ENCODE measurements at places on chromosomes 12 and 14. TPM values are rescaled to one million over a fixed set of nuclear protein-coding genes. Genes with fewer than 3 reads are reported as not detected.
A peak's percentile ranks its signal among the peaks of the same experiment; 100 is the strongest.

The GUCY2C gene
- not detected for total RNA-seq

The BDKRB2 gene
- not detected for total RNA-seq

The ABCD2 gene
- total RNA-seq, result 0.06 TPM

The UNG gene
- 87.1 TPM for total RNA-seq

DNA sequence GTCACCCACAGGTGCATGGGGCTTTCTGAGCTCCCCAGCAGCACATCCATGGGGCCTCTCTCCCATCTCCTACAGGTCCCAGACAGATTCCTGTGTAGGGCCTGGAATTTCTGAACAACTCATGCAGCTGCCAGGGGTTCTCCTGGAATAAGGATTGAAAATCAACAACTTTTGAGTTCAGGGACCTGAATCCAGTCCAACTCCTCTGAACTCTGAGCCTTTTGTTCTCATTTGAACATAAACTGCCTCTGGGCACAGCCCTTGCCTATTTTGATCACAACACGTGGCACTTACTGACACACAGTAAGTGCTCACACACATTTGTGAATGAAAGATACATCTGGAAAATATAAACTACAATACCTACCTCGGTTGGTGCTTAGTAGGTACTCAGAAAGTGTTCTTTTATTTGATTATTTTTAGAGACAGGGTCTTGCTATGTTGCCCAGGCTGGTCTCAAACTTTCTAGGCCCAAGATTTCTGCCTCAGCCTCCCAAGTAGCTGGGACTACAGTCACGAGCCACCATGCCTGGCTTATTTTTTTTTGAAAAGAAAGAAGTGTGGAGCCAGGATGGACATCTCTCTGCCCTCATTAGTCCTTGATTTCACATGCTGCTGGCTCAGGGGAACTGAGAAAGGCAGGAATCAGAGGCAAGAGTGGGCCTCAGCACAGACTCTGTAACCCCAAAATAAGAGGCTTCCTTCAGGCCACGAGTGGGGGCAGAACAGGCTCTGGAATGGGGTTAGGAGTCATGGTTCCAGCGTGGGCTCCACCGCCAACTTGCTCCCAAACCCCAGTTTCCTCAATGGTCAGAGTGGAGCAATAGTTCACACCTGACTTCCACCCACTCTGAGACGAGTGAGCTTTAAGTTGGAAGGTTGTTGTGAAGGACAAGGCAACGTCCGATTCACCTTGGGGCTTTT, 27.0 kb downstream of the SYNE3 start:
- peak; percentile 35 for DNase-seq

DNA sequence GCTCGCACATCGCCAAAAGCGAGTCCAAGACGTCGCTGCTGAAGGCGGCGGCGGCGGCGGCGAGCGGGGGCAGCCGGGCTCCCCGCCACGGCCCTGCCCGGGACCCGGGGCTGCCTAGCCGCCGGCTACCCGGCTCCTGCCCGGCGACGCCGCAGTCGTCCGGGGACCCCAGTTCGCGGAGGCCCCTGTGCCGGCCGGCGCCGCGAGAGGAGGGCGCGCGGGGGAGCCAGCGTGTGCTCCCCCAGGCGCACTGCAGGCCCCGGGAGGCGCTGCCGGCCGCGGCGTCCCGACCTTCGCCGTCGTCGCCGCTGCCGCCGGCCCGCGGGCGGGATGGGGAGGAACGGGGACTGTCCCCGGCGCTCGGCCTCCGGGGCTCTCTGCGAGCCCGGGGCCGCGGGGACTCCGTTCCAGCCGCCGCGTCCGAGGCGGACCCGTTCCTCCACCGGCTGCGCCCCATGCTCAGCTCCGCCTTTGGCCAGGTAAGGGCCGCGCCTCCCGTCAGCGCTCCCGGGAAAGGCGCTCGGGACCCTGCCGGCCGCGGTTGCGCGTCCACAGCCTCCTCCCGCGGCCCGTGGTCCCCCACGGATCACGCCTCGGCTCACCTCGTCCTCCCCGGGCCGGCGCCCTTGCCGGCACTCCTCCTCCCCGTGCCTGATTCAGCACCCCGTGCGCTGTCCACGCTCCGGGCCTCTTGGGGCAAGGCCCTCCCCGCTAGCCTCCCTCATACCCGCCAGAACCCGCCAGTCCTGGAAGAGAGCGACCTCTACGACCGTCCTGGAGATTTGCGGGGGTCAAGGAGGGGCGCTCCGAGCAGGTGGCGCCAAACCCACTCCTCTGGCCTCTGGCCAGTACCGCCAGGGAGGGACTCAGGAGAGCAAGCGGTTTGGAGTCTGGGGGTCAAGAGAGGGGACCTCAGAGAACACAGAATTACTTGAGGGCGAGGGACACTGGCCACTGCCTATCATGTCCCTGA, 721 bp downstream of the CABP1 start:
- DNase-seq, result no peak

- DNase-seq, result no peak
These were observed 28.4 kb downstream of the AREL1 start for GRCh38 chr14:74684434-74684833.

DNA sequence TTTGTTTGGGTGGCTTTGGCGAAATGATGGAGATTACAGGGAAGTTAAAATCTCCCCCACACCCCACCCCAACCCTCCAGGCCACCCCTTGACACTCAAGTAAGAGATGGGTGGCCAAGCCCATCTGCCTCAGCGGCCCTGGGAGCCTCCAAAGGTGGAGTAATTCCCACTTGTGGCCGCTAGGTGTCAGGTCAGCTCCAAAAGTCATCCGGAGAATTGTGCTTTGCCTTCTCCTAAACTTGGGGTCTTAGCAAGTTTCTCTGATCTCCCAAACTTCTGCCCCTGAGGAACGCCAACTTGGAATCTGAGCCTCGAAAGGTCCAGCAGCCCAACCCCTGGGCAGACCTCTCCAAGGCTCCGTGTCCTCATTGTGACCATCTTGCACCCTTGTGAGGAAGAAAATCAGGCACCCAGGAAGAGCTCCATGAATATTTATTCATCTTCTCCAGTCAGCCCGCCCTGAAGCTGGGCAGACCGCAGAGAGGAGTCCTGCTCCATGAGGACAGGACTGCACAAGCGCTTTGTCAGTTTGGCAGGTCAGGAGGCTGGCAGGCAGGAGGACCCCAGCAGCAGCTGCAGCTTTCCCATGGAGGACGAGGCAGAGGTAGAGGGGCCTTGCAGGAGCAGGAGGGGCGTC, 46.7 kb downstream of the LRRC74A start:
- peak; percentile 37 for DNase-seq

DNA sequence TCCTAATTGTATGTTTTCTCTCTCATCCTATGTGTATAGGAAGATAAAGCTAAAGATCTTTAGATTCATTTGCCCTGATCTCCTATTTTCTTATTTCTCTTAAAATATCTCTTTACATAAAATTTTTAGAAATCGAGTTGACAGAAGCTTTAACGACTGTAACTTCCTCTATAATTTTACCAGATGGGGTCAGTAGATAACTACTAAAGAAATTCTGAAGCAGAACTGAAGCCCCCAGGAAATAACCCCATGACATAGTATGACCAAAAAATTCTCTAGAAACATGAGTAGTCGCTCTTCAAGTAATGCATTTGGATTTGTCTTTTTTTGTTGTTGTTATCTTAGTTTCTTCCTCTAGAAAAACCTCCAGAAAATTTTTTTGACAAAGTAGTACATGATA, 288.0 kb downstream of the ERC1 start:
- DNase-seq, result no peak

DNA sequence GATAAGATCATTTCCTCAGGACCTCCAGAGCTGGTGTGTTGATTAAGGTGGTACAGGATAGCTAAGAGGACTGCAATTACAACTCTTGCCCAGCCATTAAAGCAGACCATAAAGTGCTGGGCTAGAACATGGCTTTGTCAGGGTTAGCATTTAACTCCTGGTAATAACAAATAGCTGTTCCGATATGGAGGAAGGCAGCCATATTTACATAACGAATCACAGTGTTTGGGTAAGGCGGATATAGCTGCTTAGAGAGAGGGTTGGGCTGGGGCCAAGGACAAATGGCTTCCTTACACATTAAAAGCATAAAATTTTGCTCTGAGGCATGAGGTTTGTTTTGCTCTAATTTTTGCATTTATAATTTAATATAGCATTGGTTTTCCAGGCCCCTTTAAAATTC, 297.7 kb upstream of the DDHD1 start:
- peak; percentile 47 for DNase-seq

DNA sequence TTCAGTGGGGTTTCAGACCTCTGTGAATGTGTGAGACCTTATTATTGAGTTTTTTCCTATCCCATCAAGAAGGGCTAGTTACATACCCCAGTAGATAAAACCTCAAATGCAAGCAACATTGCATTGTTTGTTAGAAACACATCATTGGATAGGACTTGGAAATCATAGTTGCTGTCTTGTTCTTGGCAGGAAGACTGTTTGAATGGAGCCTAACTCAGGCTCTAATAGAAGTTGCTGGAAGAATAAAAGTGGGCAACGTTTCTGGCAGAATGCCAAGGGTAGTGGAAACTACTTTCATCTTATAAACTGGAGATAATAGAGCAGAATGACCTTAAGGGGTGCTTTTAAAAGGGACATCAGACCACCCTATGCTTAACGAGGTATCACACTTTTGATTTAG, 9.9 kb upstream of the PTHLH start:
- DNase-seq, result peak; percentile 21

DNA sequence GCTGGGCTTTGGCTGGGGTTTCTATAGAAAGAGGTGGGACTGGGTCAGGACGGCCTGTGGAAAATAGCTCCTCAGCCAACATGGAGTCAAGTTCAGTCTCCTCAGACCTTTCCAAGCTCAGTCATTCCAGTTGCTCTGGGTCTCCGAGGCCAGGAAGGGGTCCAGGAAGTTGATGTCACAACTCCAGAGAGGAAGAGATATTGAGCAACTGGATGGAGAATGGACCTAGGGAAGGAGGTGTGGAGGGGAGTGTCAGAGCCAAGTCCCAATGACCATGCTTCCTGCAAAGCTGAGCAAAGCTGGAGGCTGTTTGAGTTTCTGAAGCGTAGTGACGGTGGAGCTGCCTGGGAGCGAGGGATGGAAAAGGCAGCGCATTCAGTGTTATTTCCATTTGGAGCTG, 86.1 kb downstream of the SLC24A4 start:
- no peak for DNase-seq

DNA sequence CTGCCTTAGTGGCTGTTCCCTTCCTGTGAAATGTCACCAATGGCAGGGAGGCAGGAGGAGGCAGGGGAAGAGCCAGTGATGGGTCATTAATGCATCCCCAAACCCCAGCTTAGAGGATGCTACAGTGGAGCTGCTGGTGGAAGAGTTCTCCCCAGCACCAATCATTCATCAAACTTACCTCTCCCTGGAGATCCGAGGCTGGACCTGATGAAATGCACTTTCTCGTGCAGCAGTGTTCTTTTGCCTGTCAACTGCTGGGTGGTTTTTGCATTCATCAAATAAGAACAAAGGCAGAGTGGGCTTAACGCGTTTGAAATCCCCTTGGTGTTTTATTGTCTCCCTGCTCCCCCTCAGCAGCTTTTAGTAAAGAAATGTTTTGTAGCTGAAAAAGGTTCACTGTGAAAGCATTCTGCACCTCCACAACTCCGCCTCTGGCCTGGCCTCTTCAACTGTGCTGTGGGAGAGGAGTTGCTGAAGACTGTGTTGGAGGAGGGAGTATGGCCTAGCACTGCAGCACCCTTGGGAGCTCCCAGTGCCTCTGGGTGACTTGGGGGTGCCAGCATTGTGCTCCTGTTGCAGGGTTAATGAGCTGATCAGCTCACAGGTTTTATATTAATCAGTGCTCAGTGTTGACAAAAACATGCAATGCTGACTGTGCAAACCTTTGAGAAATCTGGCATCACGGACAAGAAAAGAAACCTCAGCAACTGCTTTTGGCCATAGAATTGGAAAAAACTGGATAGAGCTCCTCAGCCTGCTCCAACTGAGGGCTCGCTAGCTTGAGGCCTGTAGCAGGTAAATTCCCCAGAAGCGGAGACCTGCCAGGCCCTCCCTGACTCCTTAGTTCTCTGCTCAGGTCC, 14.4 kb downstream of the TSPAN9 start:
- no peak for DNase-seq

DNA sequence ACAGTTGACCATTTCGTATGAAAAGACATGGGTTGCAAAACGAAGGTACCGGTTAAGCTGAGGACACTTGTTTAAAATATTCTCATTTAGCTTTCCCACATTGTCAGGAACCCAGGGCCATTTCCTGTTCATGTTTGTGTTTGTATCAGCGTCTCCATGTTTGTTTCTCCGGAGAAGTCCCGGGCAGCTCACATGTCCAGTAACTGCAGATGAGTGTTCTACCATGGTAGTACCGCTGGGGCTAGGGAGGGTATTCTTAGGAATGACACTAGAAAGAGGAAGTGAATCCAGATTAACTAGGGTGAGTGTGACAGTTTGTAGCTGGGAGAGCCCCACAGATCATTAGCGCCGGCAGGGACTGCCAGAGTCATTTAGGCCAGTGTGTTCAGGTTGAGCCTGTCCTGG, 50.0 kb upstream of the EVL start:
- DNase-seq, result no peak

GRCh38 chr12:131461096-131461495, 249.8 kb upstream of the SFSWAP start:
- no peak for DNase-seq

GRCh38 chr14:101827286-101827685, 65.8 kb downstream of the PPP2R5C start:
- peak; percentile 76 for DNase-seq

GRCh38 chr14:92328664-92329255, 5.8 kb downstream of the SLC24A4 start:
- DNase-seq, result no peak

DNA sequence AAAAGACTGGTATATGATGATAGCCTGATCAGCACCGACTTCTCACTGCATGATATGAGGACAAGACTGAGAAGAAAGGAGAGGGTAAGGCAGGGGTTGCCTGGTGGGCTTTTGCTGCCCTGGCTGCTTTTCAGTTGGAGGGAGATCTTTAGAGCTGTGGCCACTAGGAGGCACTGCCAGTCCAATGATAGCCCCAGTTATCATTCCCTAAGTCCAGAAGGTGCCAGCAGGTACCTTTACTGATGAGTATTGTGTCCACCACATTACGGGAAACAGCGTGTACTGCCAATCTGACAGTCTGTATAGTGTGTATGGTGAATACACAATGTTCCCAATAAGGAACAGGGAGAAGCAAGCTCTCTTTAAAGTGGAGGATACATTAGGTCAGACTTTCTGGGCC, 55.8 kb upstream of the CCDC175 start:
- peak; percentile 29 for DNase-seq

- DNase-seq, result peak; percentile 66
These were observed 142.3 kb upstream of the ARHGAP5 start for GRCh38 chr14:31934767-31935266.

DNA sequence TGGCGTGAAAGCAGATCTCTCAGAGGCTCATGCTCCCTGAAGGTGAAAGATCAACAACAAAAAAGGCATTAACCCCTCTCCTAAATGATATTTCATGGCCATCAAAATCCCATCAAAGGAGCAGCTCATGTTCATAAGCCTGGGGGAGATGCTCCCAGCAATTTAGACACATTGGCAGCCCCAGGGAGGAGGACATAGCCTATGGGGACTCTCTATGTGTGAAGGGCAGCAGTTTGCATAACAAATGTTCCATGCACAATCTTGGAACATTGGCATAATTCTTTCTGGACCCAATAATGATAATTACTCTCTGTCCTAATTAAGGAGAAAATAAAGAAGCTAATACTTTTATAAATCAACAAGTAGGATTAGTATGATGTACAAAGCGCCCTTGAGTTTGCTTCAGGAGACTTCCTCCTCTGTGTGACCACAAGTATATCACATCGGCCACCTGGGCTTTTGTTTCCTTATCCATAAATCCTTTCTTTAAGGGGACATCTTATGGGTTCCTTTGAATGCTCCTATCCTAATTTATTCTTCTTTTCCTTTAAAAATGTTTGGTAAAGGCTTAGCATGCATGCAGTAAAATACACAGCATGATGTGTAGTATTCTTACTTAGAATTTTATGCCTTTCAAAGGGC, 161.9 kb upstream of the PLEKHG7 start:
- no peak for DNase-seq

- DNase-seq, result no peak
These were observed 2.2 kb downstream of the ZDHHC17 start for GRCh38 chr12:76766161-76766560.

All from LHCN-M2 (cell line).